ENCODE measurements at places on chromosomes 1 and 21.
A peak's percentile ranks its signal among the peaks of the same experiment; 100 is the strongest.

GRCh38 chr1:221718381-221719277, 23.3 kb downstream of the DUSP10 start:
- no peak for DNase-seq

- DNase-seq = no peak
Measured at GRCh38 chr1:219236933-219237610, 63.4 kb downstream of the LYPLAL1 start.

GRCh38 chr1:90948301-90948700, 73.5 kb downstream of the ZNF644 start:
- no peak for DNase-seq

DNA sequence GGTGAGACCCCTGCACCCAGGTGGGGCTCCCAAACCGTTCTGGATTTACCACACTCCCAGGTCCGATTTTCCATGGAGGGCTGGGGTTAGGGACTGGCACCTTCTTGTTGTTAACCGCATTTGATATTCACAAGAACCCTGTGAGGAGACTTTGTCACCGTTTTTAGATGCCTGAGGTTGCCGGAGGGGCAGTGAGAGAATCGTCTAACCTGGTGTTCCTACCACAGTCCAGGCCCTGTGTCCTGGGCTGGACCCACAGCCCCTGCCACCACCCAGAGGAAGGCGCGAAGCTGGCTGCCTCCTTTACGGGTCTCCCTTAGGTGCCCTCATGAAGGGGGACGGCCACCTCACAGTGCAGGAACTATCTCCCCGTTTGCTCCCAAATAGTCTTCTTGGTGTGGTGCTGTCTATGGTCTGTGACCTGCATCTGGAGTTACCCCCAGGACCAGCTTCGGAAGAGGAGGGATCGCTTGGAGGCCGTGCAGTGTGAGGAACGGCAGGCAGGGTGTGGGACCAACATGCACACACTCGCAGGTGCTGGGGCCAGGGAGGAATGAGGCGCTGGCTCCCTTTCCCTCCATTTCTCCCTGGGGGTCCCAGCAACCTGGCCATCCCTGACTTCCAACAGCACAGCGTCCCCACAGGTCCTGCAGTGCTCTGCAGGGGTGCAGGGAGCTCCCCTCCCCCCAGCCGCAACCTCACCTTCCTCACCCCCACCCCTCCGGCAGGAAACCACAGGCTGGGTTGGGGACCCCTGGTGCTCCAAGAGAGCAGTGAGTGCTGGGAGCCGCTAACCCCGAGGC, 7.0 kb downstream of the SIM2 start:
- DNase-seq = no peak

GRCh38 chr21:18677632-18678031, 274.0 kb upstream of the TMPRSS15 start:
- no peak for DNase-seq

DNA sequence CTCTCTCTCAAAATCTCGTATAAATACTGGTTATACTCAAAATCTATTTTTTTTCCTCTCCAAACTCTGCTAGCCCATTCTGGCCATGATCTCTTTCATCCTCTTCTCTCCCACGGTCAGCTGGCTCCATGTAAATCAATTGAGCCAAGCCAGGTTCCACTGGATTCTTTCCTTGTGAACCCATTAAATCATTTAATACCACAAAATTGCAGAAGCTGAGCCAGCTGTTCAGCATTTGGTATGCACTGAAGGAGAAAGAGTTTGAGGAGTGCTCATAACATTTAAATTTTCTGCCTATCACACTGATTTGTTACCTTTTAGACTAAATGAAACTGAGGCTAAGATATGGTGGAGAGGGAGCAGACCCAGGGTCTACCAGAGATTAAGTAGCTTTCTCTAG, 29.1 kb upstream of the TADA1 start:
- no peak for DNase-seq

- DNase-seq = no peak
Measured at GRCh38 chr1:161868832-161869231, 102.7 kb downstream of the ATF6 start.

- no peak for DNase-seq
Measured at GRCh38 chr1:10857687-10858086, 61.2 kb upstream of the CASZ1 start.

DNA sequence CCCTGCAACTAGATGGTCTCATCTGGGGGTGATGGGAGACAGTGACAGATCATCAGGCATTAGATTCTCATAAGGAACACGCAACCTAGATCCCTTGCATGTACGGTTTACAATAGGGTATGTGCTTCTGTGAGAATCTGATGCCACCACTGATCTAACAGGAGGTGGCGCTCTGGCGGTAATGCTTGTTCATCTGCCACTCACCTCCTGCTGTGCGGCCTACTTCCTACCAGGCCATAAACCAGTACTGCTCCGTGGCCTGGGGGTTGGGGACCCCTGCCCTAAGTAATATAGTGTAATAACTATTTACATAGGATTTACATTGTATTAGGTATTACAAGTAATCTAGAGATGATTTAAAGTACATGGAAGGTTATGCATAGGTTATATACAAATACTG, 134.9 kb downstream of the CLEC20A start:
- DNase-seq = no peak

- DNase-seq = no peak
Measured at GRCh38 chr1:12600335-12600734, 17.7 kb downstream of the DHRS3 start.

GRCh38 chr1:237834461-237834860, 56.3 kb downstream of the ZP4 start:
- no peak for DNase-seq

DNA sequence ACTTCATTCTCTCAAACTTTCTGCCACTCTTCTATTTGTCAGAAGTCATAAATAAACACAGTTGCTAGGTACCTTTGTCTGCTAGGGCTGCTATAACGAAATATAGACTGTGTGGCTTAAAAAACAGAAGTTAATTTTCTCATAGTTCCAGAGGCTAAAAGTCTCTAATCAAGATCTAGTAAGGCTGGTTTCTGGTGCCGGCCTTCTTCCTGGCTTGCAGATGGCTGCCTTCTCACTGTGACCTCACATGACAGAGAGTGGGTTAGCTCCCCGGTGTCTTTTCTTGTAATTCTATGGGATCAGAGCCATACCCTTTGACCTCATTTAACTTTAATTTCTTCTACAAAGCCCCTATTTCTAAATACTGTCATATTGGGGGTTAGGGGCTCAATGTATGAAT, 5.9 kb downstream of the PDC start:
- no peak for DNase-seq

GRCh38 chr21:26845066-26845758, at the start of gene ADAMTS1:
Gene ADAMTS1 (minus strand): TSS chr21:26845409. CDS start chr21:26844954, 455 bp downstream.
- DNase-seq = no peak

GRCh38 chr1:117967477-117967876, 37.9 kb downstream of the WDR3 start:
- DNase-seq = no peak

- no peak for DNase-seq
Measured at GRCh38 chr1:26010825-26011224, 10.8 kb upstream of the EXTL1 start.

DNA sequence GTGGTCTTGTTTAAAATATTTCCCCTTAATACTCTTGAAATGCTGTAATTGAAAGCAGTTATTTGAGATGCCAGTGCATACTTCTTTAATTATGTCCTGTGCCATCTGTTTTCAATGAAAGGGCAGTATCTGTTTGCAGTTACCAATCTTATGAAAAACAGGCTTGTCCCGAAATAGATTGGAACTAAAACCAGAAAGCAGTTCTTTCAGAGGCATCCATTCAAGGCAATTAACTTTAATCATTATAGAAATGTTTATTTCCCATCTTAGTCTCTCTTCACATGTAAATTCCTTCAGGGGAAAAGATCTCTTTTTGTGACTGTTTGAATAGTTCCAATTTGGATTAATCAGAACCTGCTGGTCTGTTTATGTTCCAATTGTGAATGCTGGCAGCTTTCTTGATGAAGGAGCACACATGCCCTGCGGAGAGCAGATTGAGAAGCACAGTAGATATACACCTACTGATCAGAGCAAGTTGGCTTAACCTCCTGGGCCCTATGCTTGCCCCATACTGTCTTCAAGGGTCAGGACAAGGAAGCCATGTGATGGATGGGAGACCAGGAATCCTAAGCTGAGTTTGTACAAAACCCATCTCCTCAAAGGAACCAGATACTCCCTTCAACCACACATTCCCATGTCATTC, 41.6 kb upstream of the MROH9 start:
- no peak for DNase-seq

- no peak for DNase-seq
Measured at GRCh38 chr1:61570191-61570590, 154.8 kb downstream of the TM2D1 start.

DNA sequence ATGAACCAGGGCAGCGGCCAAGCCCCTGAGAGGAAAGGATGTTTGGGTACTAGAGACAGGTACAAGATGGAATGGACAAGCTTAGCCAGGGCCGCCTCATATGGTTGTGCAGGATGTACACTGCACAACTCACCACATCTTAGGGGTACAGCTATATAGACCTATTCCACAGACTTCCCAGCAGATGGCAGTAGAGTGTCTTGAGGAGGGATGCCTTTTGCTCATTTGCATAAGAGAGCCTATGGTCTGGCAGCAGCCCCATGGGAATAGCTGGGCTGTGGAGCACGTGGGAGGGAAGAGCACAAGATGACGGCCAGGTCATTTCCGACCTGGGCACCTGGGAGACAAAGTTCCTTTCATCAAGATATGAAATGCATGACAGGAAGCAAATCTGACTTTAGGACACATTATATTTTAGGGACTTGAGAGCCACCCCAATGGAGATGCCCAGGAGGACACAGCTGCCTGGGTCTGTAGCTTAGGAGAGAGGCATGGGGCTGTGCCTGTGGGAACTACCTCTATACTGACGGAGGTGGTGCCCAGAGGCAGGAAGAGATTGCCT, 215.5 kb downstream of the KCNJ6 start:
- peak; percentile 59 for DNase-seq

- DNase-seq = no peak
Measured at GRCh38 chr1:26723013-26723991, 27.5 kb downstream of the ARID1A start.

DNA sequence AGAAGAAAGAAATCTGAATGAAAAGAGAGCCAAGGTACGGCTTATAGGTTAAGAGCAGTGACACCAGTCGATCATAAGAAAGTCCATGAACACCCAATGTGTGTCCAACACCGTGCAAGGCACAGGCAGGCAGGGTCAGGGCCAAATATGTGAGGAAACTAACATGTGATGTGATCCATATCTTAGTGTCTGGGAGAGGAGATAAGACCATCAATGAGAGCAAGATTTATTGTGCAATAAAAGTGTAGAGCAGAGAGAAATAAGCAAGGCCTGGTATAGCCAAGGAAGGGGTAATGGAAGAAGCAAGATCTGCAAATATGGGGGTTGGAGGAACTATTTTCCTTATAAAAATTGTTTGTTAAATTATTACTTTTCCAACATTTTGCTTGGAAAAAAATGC, 198.8 kb downstream of the CRB1 start:
- no peak for DNase-seq

GRCh38 chr1:171116676-171117075, 26.0 kb downstream of the FMO3 start:
- no peak for DNase-seq

GRCh38 chr1:39799770-39800470, 11.3 kb upstream of the BMP8B start:
- DNase-seq = peak; percentile 51

All from T-helper 2 cell (primary cell).